Heart right ventricle (tissue), 16 donors: ENCODE measurements at places on chromosomes 5 and 9. TPM values are rescaled to one million over a fixed set of nuclear protein-coding genes. Genes with fewer than 3 reads are reported as not detected.

PCDHGB4 gene
- 0.96 TPM for polyA plus RNA-seq

SH3RF2 gene
- 887 TPM for polyA plus RNA-seq

PLAA gene
- 9.1 TPM for polyA plus RNA-seq

DBH gene
- polyA plus RNA-seq, result 0.01 TPM

CBY3 gene
- polyA plus RNA-seq, result 0.06 TPM

PSMB7 gene
- 252 TPM for polyA plus RNA-seq

ANGPTL2 gene
- 22.6 TPM for polyA plus RNA-seq

PCA3 gene
- 0.01 TPM for polyA plus RNA-seq

ARL14EPL gene
- not detected for polyA plus RNA-seq

PCDHA12 gene
- 0.01 TPM for polyA plus RNA-seq

RNF180 gene
- 1.0 TPM for polyA plus RNA-seq

LRRC8A gene
- 13.2 TPM for polyA plus RNA-seq

PCDHGB7 gene
- polyA plus RNA-seq, result 1.9 TPM

SLC2A8 gene
- 21.7 TPM for polyA plus RNA-seq

FOXD4L6 gene
- polyA plus RNA-seq, result not detected

- DNase-seq, result no peak
Measured at GRCh38 chr5:81776258-81776657, 25.4 kb upstream of the SSBP2 start.

DNA sequence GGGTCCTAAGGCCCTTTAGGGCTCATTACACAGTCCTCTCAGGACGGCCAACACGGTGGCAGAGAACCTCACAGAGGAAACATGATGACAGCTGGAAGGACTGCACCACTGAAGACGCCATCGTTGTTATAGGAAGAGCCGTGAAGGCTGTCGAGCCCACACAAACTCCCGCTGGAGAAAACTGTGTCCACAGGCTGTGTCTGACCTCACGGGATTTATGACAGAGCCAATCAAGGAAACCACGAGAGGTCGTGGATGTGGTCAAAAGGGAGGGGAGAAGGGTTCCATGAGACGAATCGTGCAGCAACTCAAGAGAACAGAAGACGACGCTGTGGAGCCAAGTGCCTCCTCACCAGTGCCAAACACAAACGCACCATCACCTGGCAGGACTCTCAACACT, 12.2 kb downstream of the QSOX2 start:
- DNase-seq, result no peak

DNA sequence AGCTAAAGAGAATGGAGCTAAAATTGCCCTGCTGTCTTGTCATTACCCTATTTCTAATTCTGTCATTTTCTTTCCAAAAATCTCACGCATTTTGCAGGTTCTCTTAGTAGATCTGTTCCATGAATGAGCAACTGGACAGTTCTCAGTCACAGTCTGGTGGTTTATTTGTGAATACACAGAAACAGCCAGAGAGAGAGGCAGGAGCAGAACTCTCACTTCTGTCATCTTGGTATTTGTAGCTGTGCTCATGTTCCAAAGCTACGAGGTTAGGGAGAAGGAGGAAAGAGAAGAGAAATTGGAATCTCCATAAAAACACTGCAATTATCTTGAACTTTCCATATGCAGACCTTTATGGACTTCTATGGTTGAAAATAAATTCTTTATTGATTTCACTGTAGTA, 118.0 kb upstream of the OR13F1 start:
- no peak for DNase-seq

- peak; percentile 73 for DNase-seq
Measured at GRCh38 chr9:111525056-111525977, at the start of gene ZNF483. Gene ZNF483 (plus strand): TSS chr9:111525179. CDS start chr9:111527396, 2,217 bp downstream.

- DNase-seq, result no peak
Measured at GRCh38 chr5:135230251-135230925, 168.6 kb downstream of the MACROH2A1 start.

GRCh38 chr9:114286146-114286679, 36.7 kb upstream of the ORM1 start:
- DNase-seq, result no peak

- no peak for DNase-seq
Measured at GRCh38 chr5:135533334-135533733, 2.4 kb downstream of the NEUROG1 start.

DNA sequence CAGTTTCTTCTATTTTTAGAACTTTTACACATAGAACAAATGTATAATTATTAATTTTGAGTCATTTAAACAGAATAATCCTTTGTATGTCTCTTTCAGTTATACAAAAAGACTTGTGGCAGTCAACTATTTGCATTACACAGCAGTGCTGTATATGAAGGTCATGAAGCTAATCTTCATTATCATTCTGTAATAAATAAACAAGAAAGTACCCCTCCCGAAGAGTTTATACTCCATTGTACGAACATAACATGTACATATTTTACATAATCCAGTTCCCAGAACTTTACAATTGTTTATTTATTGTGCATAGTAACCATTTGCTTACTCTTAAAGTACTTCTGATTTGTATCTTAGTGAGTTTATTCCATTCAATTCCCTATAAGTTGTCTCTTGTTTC, 267.9 kb downstream of the FBXL17 start:
- DNase-seq, result no peak

DNA sequence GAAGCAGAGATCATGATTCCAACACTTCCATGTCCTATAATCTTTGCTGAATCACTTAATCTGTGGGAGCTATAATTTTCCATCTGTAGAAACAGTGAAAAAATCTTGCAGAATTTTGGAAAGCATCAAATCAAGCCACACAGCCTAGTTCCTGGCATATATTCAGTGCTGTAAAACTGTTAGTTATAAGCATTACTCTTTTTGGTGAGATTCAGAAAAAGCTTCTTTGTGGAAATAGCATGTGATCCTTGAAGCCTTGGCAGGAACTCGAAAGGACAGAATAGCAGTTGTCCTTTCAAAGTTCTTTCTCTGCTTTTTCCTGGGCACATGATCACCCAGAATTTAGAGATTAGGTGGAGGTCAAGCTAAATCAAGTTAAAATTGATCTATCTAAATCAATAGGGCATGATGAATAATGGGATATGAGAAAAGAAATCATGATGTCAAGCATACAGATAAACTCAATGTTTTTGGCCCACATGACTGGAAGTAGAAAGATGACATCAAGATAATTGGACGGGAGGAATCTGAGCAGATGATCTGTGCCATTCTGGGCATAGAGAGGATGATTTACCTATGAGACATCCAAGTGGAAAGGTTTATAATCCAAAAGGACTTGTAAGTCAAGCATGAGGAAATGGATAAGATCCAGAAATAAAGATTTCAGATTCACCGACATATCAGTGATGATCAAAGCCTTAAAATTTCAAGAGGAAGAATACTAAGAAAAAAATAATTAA, 73.1 kb downstream of the TMEM232 start:
- no peak for DNase-seq

GRCh38 chr5:151283120-151283825, 20.3 kb downstream of the SLC36A3 start:
- no peak for DNase-seq

DNA sequence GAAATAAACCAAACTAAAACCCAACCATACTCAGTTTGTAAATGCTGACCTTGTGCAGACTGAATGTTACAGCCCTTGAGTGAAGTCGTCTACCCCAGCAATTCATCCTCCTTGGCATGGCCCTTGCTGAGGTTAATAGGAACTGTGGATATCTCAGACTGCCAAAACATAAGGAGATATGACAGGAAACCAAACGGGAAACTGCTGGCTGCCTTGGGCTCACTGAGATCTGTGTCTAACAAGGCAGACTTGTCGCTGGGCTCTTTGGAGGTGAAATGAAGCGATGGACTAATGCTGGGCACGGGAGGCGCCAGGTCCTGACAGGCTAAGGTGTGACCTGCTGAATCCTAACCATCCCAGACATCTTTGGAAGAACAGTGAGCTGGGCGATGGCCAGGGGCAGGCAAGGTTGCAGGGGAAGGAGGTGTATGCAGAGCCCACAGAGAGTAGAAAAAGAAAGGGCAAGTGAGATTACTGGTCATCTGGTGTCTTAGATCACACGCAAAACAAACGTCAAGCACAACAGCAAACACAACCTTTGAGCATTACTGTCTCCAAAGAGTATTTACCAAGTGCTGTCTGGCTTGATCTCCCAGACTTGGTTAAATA, 44.6 kb upstream of the ALDH1A1 start:
- DNase-seq, result no peak

DNA sequence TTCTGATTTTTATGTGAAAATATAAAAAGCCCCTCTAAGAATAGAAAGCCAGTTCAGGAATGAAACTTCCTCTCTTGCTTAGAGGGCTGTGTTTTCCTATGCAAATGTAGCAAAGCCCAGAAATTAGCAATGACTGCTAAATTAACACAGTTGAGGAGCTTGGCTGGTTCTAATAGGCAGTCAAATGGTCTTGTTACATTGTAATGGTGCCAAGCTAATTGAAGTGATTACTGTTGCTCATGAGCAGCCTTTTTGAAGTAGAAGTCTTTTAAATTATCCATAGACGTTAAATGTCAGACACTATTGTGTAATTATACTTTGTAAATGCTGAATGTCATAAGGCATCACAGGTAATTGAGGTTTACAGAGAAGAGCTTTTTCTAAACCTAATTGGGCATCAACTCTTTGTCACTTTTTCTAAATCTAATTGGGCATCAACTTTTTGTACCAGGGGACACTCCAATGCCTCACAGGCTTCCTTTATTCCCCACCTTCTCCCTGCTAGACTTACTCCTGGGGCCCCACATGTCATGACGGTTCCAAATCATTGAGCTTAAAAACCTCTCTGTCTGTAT, 229.1 kb downstream of the PSAT1 start:
- DNase-seq, result no peak

DNA sequence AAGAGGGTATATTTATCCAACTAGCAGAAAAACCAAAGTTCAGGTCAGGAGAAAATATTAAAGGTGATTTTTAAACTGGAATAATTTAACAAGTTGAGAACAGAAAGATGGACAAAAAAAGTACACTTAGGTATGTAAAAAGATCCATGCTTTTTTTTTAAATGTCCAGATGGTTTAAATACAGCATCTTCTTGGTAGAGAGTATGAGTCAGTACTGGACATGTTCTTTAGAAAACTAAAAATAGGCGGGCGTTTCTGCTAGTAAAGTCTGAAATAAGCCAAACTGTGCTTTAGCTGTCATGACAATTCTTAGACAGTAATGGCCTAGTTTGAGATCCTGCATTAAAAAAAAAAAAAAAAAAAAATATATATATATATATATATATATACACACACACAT, 255.9 kb upstream of the ST8SIA4 start:
- DNase-seq, result no peak

DNA sequence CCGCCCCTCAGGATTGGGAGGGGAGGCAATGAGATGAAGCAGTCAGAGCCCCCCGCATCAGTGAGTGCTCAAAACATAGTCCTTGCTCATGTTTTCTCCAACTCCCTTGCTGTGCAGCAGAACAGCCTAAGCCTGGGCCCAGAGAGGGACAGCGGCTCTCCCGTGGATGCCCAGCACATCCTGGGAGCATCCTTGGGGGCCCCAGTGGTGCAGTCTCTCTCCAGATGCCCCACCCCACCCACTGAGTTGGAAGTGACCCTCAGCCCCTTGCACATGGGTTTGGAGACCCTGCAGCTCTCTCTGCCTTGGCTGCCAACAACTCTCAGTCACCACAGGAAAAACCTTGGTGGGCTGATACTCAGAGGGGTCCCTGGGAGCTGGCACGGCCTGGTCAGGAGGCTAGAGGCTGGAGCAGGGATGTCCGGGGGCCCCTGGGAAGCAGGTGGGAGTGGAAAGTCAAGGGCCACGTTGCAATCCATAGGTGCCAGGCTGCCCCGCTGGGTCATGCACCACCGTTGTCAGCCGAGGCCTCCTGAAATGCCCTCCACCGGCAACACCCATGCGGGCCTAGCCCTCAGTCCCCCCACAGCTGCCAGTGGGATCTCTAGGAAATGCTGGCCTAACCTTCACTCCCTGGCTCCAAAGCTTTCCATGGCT, 242.5 kb downstream of the PBX3 start:
- DNase-seq, result no peak

DNA sequence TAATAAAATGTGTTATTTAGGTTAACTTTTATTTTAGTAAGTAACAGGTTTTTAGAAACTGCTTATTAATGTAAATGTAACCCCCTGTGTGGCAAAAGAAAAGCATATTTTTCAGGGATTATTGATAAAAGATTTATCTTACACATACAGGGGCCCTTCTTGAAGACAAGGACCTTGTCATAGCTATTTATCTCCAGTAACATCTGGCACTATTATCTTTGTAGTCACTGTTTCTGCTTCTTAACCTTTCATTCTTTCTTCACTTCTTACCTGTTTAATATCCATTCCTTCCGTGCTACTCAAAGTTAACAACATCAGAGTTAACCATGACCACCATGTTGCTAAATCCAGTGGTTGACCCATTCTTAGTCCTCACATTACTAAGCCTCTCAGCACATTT, 117.8 kb upstream of the VCAN start:
- no peak for DNase-seq

GRCh38 chr9:1120500-1121165, 70.5 kb downstream of the DMRT2 start:
- DNase-seq, result no peak

DNA sequence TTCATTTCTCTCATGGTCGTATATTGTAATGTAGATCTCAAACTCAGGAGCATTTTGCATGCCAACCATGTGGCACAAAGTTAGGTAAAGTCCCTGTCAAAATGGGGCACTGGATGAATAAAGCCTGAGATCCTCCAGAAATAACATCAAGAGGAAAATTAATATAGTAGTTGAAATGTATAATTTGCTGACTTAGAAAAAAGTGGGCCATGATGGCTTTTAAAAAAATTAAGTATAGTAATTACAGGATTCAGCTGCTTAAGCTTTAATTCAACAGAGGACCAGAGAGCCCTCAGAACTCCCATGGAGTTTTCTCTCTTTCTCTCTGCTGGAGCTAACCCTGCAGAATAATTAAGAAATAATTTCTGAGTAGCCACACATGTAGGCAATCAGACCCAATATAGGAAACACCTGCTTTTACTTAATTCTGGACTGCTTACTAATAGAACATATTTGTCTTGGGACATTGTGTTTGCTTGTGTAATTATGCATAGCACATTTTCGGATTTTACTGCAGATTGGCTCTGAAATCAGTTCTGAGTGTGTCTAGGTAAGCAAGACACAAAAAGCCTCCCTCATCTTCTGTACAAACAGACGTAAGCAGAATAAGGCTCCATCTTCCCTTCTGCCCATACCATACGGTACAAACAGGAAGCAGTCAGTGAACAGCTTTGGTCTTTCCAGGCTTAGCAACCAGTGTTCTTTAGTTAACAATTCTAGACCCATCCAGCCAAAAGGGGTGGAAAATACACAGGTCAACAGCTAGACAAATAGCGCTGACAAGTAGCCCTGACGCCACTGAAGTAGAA, 26.5 kb upstream of the PCSK1 start:
- no peak for DNase-seq

- DNase-seq, result peak; percentile 38
Measured at GRCh38 chr9:88835772-88836171, 155.5 kb upstream of the S1PR3 start.
